ENCODE measurements at places on chromosomes 12 and 14.

DNA sequence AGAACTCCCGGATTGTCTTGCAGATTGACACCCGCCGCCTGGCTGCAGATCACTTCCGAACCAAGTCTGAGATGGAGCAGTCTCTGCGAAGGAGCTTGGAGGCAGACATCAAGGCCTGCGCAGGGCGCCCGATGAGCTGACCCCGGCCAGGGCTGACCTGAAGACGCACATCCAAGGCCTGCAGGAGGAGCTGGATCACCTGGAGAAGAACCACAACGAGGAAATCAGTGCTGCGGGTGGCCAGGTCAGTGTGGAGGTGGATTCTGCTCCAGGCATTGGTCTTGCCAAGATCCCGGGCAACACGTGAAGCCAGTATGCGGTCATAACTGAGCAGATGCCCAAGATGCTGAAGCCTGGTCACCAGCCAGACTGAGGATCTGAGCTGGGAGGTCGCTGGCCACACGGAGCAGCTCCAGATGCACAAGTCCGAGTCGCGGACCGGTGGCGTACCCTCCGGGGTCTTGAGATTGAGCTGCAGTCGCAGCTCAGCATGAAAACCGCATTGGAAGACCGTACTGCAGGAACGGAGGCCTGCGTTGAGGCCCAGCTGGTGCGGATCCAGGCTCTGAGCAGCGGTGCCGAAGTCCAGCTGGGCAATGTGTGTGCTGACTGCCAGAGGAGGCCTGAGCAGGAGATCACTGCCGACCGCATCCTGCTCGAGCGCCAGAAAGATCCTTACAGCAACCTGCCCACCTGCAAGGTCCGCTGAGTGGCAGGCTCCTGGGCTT is 12.4 kb upstream of the A2M start:
- DNase-seq = no peak

DNA sequence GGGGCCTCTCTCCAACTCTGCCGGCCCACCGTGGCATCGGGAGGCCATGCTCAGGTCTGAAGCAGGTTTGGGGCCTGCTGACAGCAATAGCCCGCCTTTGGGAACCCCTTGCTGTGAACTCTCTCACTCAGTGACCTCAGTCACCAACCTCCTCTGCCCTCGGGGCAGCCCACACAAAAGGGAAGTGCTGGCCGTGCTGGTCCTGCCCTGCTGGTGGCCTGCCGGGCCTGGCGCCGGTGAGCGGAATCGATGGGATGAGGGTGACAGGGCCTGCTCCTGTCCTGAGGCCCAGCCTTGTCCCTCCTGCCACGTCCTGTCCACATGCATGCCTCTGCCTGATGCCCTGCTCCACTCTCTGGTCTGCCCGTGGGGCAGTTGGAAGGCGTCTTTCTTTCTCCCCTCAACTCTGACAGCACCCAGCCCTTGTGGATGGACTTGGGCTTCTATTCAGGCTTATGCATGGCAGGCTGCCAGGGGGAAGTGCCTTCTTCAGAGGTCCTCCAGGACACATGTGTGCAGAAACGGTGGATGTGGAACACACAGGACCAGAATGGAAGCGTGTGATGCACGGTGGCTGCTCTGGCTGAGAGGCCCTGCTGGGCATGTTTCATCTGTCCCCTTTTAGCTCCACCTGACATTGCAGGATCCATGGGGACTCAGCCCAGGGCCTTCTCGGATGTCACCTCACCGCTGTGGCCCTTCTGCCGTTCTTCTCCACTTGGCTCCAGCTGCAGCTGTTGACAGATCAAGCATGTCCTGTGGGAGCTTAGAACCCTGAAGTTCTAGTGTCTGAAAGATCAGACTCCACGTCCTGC is 31.9 kb downstream of the IL31 start:
- DNase-seq = no peak

- no peak for DNase-seq
Measured at GRCh38 chr12:50258167-50258551, 25.2 kb downstream of the LIMA1 start.

DNA sequence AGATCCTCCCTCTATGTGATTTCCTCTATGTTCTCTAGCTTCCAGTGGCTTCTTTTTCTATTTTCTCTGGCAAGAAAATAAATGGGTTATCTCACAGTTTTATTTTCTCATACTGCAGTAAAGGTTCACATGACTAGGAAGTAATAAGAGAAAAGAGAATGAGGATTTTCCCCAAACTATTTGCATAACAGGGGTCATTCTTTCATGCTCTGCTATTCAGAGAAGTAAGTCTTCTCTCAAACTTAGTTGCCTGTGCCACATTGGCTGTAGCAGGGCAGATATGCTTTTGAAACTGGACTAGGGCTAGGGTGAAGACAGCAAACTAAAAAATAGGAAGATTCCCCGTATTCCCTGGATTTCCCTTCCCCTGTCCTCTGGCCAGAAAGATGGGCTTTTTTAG is 57.4 kb downstream of the ACSM4 start:
- DNase-seq = no peak

DNA sequence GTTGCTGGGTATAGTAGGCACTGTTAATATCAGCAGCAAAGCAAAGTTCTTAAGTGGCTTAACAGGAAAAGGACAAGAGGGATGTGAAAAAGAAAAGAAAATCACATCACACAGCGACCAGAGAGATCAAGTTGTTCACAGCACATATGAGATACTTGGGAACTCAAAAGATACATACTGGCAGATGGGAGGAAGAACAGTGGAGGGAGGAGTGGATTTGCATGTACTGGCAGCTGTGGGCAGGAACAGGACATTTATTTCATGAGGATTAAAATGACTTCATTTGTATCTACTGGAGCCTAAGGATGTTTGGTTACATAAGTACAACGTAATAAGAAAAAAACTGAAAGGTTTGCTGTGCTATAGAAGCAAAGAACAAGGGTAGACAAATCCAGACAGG is 136.5 kb upstream of the IFNG-AS1 start:
- DNase-seq = no peak

DNA sequence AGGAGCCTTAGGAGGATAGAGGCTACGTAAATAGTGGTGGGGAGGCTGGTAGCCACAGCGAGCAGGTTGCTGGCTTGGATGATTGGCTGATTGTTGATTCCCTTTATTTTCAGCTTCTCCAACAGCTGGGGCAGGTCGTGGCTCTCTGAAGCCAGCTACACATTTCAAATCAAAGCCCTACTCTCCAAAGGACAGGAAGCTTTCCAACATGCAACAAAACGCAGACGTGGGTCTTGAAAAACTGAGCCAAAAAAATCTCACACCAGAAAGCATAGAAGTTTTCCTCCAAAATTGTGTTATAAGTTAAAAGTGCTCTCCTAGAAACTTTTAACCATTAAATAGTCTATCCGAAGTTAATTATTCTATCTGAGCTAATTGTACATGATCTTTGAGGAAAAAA is 37.6 kb upstream of the PRICKLE1 start:
- no peak for DNase-seq

DNA sequence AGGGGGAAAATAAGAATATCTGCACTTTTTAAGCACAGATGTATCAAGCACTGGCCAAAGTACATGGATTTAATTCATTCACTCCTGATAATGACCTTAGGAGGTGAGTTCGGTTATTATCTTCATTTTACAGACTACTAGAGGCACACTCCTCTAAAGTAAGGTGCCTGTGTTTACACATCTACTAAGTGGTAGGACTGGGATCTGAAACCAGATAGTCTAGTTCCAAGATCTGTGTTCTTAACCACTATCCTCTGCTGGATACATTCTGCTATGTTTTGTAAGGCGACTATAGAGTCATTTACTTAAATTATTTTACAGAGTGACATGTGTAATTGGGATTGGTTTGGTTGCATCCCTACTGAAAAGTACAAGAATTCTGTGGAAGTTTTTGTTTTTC is 175.3 kb downstream of the ESR2 start:
- DNase-seq = no peak

DNA sequence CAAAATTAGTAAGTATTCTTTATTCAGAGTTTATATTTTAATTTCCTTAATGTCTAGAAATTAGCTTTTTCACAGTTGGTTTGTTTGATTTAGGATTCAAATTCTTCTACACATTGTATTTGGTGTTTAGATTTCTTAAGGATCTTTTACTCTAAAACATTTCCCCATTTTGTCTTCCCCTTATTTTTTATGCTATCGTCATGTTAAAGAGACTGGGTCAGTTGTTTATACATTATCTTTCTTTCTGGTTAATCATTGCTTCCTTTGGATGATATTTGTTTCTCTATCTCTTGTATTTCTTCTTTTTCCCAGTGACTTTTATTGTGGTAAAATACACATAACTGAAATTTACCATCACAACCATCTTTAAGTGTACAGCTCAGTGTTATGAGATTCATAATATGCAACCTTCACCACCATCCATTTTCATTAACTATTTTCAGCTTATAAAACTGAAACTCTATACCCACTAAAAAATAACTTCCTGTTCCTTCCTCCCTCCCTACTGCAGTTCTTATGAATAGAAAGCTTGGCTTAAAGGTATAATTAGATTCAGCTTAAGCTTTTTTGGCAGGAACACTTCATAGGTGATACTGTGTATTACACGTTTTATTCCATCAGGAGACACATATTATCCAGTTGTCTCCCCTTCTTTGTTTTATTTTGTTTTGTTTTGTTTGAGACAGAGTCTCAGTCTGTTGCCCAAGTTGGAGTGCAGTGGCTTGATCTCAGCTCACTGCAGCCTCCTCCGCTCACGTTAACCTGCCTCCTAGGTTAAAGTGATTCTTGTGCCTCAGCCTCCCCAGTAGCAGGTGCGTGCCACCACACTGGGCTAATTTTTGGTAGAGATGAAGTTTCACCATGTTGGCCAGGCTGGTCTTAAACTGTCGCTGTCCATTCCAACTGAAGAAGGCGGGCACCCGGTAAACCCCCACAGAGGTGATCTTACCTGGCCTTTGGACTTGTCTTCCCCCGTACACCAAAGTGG is 45.0 kb downstream of the NOPCHAP1 start:
- DNase-seq = no peak

- DNase-seq = no peak
Measured at GRCh38 chr12:27299102-27299501, 33.5 kb upstream of the BMAL2 start.

GRCh38 chr12:14417715-14418114 is 52.2 kb downstream of the ATF7IP start:
- DNase-seq = no peak

- peak; percentile 37 for DNase-seq
Measured at GRCh38 chr14:39432619-39433451, 602 bp upstream of the FBXO33 start.

DNA sequence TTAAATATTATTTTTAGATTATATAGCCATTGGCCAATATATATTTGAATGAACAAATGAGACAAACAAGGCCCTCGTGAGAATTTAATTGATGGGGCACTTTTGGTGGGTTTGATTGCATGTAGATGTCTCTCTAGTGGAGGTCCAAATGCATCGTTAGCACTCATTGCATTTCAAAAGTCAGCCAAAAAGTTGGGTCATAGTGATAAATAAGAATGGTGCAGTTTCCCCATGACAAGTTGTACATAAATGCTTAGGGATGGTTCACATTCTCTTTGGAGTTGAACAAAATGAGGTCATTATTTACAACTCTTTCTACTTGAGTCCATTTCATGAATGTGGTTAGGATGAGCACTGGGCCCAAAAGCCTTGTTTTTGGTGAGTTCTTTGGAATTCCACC is 1.0 kb downstream of the BEST3 start:
- no peak for DNase-seq

DNA sequence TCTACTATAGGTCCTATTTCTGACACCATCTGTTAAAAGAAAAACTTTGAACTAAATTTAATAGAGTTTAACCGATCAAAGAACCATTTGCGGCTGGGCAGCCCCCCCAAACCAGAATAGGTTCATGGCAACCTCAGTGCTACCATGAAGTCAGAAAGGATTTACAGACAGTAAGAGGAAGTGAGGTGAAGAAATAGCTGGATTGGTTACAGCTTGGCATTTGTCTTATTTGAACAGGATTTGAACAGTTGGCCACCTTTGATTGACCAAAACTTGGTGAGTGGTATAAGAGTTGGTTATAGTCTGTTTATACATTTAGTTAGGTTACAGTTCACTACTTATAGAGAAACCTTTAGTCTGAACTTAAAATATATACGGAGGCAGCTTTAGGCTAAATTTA is 88.9 kb downstream of the TXNDC16 start:
- DNase-seq = no peak

- DNase-seq = no peak
Measured at GRCh38 chr12:131913666-131914065, 15.4 kb upstream of the PUS1 start.

Data from stimulated activated CD8-positive, alpha-beta memory T cell treated with anti-CD3 and anti-CD28 coated beads, Interleukin-4, amount 100 ng/mL, for 4 hours (primary cell).